ENCODE measurements at places on chromosomes 1 and 21. TPM values are rescaled to one million over a fixed set of nuclear protein-coding genes. Genes with fewer than 3 reads are reported as not detected.

Gene CRP
- total RNA-seq, result not detected

- DNase-seq, result peak; percentile 89
Measured at GRCh38 chr1:161227196-161227871, 1.5 kb downstream of the TOMM40L start.

DNA sequence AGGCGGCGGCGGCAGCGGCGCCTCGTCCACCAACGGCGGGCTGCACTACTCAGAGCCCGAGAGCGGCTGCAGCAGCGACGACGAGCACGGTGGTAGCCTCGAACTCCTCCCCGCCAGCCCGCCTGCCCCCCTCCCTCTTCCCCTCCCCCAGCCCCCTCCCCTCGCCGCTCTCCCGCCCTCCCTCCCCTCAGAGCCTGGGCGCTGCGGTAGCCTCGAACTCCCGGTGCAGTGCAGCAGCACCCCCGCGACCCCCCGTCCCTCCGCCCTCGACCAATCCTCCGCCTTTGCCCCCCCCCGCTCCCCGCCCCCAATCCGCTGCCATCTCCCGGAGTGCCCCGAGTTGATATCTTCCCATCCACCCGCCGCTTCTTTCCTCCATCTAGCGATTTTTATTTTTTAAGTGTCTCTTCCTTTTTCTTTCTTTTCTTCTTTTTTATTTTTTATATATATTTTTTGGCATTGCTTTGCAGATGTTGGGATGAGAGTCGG is 516 bp downstream of the RCOR3 start:
- DNase-seq, result no peak

GRCh38 chr1:68495532-68495931 is 1.4 kb downstream of the DEPDC1 start:
- no peak for DNase-seq

GRCh38 chr21:8989261-8989711 is 1532.1 kb upstream of the TPTE start:
- no peak for DNase-seq

GRCh38 chr1:2979191-2980072 is 41.8 kb upstream of the ACTRT2 start:
- no peak for DNase-seq

DNA sequence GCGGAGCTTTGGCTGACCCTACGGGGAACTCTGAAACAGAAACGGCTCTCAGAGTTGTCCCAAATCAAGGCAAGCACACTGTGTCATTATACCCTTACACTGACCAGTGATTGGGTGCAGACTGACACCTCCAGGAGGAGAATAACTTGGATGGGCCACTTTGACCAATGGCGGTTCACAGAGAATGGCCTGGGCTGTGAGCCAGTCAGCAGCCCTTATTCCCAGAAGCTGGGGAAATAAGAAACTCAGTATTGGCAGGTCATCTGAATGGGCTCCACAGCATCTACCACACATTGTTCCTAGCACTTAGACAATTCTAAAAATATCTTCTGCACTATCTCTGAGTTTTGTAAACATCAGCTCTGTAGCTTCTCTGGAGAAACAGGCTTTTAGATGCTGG is 265.2 kb downstream of the ADGRL2 start:
- no peak for DNase-seq

DNA sequence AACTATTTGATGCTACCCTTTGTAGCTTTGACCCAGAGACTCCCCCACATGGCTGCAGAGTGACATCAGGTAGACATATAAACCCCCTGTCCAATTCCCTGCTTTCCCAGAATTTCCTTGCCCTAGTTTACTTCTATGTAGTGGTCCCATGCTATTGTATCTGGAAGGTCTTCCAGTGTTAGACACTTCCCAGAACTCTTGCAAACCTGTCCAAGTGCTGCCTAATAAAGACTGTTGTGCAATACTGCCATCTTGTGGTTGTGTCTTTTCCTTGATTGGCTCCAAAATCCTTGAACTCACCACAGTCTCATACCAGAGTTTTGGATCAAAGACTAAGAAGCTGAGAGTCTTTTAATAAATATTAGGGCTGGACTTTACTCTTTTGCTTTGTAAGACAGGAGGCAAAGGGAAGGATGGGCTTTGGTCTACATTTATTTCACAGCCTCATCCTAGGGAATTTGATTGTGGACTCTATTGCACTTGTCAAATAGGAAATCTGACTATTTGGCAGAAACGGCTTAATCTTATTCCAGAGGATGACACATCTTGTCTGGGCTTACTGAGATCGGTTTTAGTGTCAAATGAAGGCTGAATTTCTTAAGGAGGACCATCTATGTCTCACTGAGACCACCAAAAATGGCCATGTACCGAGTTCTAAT is 169.9 kb downstream of the LRRC7 start:
- DNase-seq, result no peak

DNA sequence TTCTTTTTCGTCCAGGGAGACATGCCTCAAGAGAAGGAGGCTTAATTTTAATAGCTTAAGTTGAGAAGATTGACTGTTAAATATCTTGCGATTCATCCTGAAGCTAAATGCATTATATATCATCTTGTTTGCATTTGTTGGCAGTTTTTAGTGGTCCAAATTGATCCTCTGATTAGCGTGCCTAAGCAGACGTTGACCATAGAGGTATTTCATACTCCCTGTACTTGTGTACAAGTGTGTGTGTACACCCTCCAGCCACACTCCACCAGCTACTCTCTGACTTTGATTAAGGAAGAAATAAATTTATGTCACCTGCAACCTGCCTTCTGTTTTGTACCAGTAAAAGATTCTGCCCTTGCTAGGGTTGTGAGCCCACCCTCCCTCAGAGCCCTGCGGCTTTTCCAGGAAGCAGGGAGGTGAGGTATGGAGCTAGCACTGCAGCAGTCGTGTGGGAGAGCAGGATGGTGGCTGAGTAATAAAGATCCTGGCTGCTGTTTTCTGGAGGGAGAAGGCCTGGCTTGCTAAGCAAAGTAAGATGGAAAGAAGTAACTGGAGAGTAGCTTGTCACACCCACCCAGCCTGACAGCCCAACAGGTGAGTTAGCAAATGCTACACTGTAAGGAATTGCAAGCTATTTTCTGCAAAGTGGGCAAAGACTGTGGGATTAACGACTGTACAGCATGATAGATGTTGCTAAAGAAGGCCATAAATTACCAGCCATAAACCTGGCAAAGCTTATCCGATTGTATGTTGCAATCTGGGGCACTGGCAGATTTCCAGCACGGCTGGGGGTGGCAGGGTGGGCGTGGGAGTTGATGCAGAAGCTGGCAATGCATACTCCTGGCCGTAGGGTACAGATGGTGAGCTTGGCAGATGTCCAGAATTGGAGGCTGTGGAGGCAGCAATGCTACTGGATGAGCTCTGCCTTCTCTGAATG is 170.2 kb downstream of the TNR start:
- DNase-seq, result peak; percentile 30

DNA sequence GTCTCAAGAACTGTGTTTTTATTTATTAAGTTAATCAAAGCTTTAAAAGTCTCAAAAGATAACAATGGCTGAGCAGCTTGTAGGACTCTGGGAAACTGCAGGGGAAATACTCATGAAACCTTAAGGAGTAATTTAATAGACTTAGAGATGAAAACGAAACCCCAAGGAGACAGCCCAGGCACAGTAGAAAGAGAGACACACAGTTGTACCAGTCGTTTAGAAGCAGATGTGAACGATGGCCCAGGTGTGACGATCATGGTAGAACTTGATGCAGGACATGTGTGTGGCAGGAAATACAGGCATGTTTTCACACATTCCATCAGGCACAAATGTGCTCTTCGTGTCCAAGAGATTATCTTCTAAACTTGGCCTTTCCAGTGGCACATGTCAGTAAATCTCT is 21.2 kb upstream of the MRPS6 start:
- DNase-seq, result no peak

DNA sequence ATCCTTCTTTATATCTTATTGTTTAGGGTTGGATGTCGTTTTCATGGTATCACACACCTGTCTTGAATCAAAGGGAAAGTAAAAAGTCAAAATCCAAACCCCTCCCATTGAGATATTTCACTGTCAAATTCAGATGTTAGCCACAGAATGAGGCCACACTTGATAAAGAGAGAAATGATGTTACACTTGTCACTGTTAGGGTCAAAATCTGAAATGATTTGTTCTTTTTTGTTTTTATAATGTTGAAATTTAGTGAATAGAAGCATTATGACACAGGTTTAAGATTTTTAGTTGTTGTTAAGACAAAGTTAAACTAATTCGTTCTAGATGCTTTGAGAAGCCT is 13.1 kb downstream of the NFIA start:
- DNase-seq, result no peak

Gene LPAR3
- 0.72 TPM for total RNA-seq

- DNase-seq, result no peak
Measured at GRCh38 chr1:241308011-241308410, 49.0 kb downstream of the RGS7 start.
